ENCODE measurements at places on chromosomes 1 and 21.

DNA sequence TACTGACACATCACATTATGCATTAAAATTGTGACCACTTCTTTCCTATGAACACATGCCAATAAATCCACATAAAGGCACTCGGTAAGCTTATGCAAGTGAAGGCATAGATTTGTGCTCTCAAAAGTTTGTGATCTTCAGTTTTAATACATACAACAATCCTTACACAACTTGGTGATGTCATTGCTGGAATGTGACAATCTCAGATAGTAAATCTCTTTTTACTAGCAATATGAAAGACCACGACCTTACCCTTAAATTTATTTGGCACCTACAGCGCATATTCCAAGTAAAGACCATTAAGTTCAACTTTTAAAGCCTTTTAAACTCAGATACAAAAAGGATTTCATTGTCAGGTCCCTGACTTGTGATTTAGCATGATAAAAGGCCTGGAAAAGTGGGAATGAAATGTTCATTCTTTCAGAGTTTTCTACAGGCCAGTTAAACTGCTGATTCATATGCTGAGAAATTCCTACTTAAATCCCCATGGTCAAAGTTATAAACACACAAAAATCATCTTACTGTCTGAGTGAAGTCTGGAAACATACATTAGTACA lies 157.4 kb downstream of the SIPA1L2 start:
- DNase-seq, result no peak

DNA sequence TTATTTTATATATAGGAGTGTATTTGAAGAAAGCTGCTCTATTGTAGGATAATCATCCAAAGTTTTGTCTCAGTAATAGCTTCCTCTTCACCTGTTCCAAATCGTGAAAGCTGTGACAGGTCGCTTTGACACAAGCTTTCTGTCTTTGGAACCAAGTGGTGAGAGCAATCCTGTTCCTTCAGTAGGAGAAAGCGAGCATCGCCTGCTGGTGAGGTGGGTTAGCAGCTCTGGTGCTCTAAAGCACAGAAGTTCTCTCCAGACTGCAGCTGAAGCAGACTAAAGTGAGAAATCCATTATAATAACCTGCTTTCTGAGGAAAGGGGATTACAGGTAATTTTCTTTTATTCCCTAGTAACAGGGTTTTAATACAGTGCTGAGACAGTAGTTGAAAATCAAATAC lies 803.8 kb downstream of the ADGRL2 start:
- DNase-seq, result no peak

- DNase-seq, result no peak
Measured at GRCh38 chr1:8752921-8753713, 64.3 kb downstream of the RERE start.

DNA sequence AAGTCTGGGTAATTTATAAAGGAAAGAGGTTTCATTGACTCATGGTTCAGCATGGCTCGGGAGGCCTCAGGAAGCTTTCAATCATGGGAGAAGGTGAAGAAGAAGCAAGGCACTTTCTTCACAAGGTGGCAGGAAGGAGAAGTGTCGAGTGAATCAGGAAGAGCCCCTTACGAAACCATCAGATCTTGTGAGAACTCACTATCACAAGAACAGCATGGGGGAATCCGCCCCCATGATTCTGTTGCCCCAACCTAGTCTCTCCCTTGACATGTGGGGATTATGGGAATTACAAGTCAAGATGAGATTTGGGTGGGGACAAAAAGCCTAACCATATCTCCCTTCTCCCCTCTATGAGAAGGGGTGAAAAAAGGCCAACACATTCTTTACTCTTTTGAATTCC lies 11.2 kb upstream of the IVNS1ABP start:
- no peak for DNase-seq

DNA sequence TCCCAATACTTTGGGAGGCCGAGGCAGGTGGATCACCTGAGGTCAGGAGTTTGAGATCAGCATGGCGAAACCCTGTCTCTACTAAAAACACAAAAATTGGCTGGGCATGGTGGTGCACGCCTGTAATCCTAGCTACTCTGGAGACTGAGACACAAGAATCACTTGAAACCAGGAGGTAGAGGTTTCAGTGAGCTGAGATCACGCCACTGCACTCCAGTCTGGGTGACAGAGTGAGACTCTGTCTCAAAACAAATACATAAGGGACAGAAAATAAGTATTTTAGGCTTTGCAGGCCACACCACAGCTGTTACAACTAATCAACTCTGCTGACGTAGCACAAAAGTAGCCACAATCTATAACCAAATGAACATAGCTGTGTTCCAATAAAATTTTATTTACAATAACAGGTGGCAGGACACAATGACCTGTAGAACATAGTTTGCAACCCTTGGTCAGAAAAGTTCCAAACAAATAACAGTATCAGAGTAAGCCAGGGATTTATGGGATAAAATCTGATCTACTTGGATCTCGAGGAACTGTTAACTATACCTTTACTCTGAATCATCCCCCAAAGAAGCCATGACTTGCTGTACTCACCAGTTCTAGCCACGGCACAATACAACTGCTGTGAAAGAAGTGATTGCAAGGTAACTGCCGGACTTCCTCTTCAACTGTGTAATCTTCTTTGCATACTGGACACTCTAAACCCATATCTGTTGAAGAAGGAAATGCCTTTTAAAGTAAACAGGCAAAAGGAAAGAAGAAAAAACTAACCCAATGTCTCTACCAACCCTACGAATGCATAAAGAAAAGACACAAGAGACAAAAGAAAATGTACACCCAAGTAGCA lies 28.3 kb downstream of the CD160 start:
- no peak for DNase-seq

GRCh38 chr1:11068600-11069473 lies 9.0 kb upstream of the SRM start:
- DNase-seq, result no peak

GRCh38 chr1:202018468-202019234 lies 8.3 kb downstream of the ELF3 start:
- no peak for DNase-seq

DNA sequence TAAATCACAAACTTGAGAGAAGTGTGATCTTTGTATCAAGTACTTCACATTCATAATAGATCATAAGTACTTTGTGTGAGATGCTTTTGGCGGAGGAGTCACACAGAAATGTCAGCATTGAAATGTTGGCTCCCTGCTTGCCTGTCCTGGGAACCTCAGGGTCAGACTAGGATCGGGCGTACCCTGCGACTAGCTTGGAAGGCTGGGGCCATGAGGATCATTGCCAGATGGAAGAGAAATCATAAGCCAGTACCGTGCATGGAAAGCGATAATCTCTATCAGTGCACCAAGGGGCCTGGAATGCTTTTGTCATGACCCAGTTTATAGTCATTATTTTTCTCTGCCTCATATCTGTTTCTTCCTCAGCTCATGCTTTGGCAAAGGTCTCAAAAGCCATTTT lies 35.5 kb downstream of the MTR start:
- no peak for DNase-seq

GRCh38 chr1:94350350-94350924 lies 67.8 kb upstream of the ABCD3 start:
- no peak for DNase-seq

- no peak for DNase-seq
Measured at GRCh38 chr1:181120924-181121323, 32.4 kb downstream of the IER5 start.

GRCh38 chr1:153804112-153804511 lies 28.9 kb downstream of the SLC27A3 start:
- no peak for DNase-seq

GRCh38 chr1:29249170-29249691 lies 12.9 kb downstream of the PTPRU start:
- no peak for DNase-seq

DNA sequence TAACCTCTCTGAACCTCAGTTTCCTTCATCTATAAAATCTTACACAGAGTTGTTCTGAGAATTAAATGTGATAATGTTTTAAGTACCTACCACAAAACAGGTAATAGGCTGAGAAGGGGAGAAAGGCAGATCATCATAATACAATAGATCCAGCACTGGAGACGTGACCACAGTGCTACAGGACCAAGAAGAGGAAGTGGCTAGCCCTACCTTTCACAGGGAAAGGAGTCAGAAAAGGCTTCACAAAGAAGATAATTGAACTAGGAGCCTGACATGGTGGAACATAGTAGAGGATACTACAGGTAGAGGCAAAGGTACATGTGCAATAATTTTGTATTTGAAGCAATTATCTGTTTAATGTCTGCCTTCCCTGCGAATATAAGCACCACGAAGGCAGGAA lies 45.1 kb downstream of the ERI3 start:
- no peak for DNase-seq

GRCh38 chr1:32291145-32291707 lies 657 bp upstream of the HDAC1 start:
- no peak for DNase-seq

- DNase-seq, result no peak
Measured at GRCh38 chr1:171062902-171063301, 27.8 kb upstream of the FMO3 start.

DNA sequence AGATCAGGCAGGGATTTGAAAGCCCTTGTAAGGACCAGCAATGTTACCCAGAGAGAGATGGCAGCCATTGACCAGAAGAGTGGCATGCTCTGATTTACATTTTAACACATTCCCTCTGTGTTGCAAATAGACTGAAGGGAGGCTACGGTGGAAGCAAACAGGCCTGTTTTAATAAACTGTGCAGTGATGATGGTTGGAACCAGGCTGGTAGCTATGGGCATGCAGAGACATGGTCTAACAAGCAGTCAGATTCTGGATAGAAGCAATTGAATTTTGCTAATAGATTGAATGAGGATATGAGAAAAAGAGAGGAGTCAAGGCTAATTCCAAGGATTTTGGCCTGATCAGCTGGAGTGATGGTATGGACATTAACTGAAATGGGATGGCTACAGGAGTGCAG lies 32.3 kb upstream of the ZNF648 start:
- DNase-seq, result no peak
